ENCODE measurements at places on chromosomes 2 and 18.

GRCh38 chr2:54895730-54896129 lies 154.5 kb downstream of the RTN4 start:
- DNase-seq = peak; percentile 50

GRCh38 chr2:32760628-32761027 lies 132.8 kb downstream of the TTC27 start:
- no peak for DNase-seq

GRCh38 chr2:37892436-37893114 lies 32.5 kb upstream of the RMDN2 start:
- no peak for DNase-seq

DNA sequence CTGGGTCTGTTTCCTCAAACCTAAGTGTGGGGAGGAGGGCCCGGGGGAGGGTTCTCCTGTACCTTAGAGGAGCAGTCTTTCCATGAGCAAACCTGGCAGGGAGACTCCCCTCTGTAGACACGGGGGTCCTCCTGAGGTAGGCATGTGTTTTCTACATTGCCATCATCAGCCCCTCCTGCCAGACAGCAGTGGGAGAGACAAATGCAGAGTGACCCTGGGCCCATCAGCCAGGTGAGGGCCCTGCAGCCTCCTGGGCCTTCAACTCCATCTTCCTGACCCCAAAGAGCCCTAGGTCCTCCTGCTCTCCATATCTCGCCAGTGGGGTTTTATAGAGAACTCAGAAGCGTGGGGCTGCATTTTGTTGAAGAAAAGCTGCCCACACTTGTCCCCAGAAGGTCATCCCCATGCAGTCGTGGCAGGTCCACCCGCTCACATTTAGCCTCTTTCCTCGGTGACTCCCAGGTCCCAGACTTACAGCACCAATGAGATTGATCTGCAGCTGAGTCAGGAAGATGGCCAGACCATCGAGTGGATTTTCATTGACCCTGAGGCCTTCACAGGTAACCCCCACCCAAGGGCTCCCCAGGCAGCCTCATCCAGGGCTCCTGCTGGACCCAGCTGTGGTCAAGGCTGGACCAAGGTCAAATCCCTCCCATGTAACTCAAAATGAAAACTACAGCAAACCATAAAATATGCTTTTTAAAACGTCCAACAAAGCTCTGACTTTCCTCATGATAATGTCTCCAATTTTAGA lies 2.6 kb downstream of the CHRNG start:
- DNase-seq = no peak

DNA sequence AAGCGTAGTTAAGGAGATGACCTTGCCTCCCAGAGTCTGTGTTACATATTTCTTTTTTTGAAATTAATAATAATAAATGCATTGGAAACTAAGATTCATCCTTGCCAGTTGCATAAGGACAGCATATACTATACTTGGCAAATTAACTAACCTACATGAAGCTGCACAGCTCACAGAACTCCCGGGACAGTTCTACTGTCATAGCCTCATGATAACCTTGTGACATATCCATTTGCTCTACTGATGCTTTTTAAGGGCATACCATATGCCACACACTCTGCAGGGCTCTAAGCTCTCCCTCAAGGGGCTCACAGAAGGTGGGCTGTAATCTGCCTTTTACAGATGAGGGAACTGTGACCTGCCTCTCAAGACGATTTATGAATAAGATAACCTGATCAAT lies 3.8 kb downstream of the ITGB1BP1 start:
- no peak for DNase-seq

GRCh38 chr2:43484323-43484930 lies 111.4 kb downstream of the THADA start:
- DNase-seq = peak; percentile 85

DNA sequence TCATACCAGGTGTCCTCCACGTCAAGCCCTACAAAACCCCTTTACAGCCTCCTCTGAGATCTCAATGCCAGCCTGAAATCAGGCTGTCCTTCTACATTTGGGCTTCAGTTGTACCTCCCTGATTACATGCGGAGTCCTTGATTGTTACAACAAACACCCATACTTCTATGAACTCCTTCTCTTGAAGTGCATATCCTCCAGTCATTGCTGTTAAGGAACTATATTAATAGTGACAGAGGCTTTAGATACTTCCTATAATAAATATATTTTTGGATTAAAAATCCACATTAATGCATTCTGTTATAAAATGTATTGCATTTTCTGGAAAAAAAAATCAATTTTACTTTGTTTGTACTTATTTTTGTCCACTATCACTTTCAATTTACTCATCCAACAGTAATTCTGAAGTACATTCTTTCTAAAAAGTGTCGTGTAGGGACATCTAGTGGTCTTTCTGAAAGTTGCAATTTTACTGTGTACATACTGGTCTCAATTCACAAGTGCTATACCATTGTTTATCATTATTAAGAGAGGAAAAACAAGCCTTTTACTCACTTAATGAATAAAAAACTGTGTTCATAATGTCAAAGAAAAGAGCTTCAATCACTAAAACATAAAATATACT lies 316.4 kb downstream of the DSEL start:
- DNase-seq = peak; percentile 69

- no peak for DNase-seq
Measured at GRCh38 chr2:224970311-224970710, 72.0 kb downstream of the DOCK10 start.

- DNase-seq = no peak
Measured at GRCh38 chr2:239302808-239303557, 97.8 kb downstream of the HDAC4 start.

DNA sequence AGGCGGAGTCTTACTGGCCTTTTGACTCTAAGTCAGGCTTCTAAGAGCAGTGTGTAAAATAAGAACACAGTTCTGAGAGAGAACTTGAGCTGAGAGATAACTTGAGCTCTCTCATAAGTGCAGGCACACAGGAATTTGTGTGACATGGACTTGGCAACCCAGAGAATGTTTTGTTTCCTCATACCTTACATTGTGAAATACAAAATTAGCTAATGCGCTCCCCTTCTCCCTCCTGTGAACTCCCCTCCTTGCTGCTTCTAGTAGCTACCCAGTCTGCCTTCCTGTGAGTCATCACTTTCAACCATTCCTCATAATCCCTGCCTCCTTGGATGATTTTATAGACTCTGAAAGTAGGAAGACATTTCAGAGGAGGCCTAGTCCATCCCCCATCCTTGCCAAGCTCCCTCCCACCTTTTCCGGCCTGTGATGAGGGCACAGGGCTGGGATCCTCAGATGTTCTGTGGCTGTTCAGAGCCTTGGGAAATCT lies 22.6 kb downstream of the FER1L5 start:
- DNase-seq = peak; percentile 100

- DNase-seq = no peak
Measured at GRCh38 chr2:11515490-11515981, 18.3 kb upstream of the GREB1 start.

DNA sequence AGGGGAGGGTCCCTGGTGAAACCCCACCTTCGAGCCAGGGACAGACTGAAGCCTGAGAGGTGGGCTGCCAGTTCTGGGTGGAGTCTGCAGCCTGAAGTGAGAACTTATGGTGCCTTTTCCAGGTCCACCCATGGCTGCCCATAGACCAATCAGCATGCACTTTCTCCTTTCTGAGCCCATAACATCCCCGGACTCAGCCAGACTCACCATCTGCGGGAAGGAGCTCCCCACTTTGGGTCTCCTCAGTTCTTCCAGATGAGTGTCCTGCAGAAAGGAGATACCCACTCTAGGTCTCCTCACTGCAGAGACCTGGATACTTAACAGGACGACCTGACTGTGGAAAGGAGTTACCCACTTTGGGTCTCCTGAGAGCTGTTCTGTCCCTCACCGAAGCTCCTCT lies 1673.4 kb upstream of the TMEFF2 start:
- DNase-seq = no peak

DNA sequence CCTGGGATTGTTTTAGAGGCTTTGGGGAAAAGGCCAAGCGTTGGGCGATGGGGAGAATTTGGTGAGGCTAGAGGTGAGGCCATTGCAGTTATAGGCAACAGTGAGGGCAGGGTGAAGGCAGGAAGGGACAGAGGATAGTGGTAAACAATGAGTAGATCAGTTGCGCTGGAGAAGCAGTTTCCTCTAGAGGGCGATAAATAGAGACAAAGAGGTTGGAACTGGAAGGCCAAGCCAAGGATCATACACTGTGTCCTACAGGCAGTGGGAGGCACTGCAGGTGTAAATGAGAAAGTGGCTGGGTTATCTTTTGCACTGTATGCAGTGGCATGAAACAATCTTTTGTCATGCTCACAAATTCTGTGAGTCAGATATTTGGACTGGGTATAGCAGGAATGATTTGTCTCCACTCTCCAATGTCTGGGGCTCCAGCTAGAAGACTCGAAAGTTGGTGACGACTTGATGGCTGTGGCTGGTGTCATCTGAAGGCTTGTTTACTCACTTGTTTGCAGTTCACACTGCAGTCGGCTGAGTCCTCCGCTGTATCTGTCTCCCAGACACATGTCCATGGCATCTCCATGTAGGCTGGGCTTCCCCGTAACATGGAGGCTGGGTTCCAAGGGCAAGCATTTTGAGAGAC lies 82.1 kb downstream of the TNP1 start:
- DNase-seq = peak; percentile 70

- no peak for DNase-seq
Measured at GRCh38 chr2:239499726-239500573, 99.1 kb upstream of the HDAC4 start.

- DNase-seq = peak; percentile 12
Measured at GRCh38 chr2:158598862-158599517, 142.2 kb downstream of the PKP4 start.

GRCh38 chr2:237555560-237555959 lies 10.8 kb upstream of the PRLH start:
- no peak for DNase-seq

- no peak for DNase-seq
Measured at GRCh38 chr18:21167641-21168377, 56.2 kb upstream of the ROCK1 start.

GRCh38 chr2:128315829-128316776 lies 2.6 kb downstream of the HS6ST1 start:
- peak; percentile 52 for DNase-seq

GRCh38 chr2:112754564-112754963 lies 9.8 kb downstream of the CKAP2L start:
- no peak for DNase-seq

GRCh38 chr2:72084584-72084976 lies 63.1 kb downstream of the CYP26B1 start:
- peak; percentile 33 for DNase-seq

GRCh38 chr2:205017912-205018311 lies 472.6 kb downstream of the PARD3B start:
- no peak for DNase-seq

Measured in iris pigment epithelial cell (primary cell).